Mucosa of gallbladder (tissue), 1 donor: ENCODE measurements at places on chromosomes 5 and 9. TPM values are rescaled to one million over a fixed set of nuclear protein-coding genes. Genes with fewer than 3 reads are reported as not detected.

The KCTD16 gene
- 0.35 TPM for total RNA-seq

The SOX30 gene
- total RNA-seq = 0.09 TPM

The FOXD4L5 gene
- total RNA-seq = not detected

The CYLC2 gene
- not detected for total RNA-seq

The PCDHB15 gene
- 3.6 TPM for total RNA-seq

The PCDHGA12 gene
- 10.2 TPM for total RNA-seq
